ENCODE measurements at places on chromosomes 1 and 21.

DNA sequence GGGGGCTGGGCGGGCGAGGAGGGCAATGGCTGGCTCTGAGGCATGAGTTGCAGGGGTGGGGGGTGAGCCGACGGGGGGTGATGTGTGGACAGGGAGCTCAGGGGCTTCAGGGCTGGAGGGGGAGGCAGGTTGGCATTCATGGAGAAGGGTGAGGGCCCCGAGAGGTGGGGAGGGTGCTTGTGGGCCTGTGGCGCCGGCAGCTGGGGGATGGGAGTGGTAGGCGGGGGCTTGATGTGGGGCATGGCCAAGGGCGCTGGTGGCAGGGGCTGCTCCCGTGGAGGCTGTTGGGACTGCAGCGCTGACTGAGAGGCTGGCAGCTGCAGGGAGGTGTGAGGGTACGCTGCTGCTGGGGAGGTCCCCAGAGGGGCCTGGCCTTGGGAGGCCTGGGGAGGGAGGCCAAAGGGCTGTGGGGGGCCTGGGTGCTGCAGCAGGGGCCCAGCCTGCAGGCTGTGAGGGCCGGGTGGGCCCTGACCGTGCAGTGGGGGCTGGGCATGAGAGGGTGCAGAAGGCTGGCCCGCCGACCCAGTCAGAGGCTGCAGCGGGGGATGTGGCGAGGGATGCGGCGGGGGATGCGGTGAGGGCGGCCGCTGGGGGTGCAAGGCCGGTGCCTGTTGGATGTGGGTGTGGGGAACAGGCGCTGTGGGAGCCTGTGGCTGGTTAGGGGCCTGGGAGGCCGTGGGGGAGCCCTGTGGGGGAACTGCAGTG lies 42.7 kb downstream of the SLC45A1 start:
- DNase-seq = no peak

- no peak for DNase-seq
Observed at GRCh38 chr1:61124696-61125095, 42.3 kb downstream of the NFIA start.

- no peak for DNase-seq
Observed at GRCh38 chr1:204093421-204093717, 20.5 kb downstream of the SOX13 start.

DNA sequence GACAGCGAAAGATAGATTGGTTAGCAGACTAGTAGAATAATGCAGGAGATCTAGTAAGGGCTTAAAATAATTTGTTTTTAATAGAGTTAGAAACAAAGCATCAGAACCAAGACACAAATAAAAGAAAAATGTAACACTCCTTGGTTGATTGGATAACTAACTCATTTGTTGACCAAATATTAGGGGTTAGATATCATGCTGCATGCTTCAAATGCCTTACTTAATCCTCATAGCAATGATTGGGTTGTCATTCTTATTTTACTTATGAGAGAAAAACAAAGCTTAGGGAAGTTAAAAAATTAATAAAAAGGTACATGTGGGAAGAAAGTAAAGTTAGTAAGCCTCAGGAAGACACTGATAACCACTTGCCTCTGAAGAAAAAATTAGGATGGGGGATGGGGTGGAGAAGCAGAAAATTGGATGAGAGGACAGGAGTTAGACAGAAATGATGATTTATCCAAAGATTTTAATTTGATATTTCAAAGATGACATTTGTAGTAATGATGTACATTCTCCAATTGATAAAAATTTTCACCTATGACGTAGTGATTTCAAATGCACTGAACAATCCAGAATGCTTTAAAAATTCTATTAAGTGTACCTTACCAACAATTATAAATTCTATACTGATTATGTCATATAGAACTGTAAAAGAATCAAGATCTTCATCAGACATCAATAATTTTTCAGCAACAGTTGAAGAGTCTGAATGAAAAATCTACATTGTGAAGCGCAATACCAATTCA lies 374.7 kb downstream of the COL11A1 start:
- DNase-seq = no peak

DNA sequence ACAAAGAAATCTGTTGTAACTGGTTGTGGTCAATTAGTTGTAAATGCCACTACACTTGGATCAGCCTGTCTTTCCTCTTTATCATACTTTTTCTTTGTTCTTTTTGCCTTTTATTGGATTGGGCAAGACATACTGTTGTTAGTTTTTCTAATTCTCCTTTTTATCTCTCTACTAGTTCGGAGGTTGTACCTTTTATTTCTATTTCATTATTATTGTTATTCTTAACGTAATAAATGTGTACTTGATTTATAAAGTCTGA lies 59.2 kb downstream of the IVNS1ABP start:
- DNase-seq = peak; percentile 34

DNA sequence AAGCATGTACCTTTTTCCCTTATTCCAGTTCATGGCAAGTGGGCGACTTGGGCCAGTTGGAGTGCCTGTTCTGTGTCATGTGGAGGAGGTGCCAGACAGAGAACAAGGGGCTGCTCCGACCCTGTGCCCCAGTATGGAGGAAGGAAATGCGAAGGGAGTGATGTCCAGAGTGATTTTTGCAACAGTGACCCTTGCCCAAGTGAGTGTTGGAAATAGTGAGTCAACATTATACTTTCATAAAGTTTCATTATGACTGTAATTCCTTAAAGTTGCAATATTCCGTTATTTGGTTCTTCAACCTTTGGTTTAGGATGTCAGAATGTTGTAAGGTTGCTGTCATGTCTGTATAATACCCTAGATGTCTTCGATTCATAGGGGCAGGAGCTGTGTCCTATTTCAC lies 230.5 kb downstream of the TPR start:
- peak; percentile 24 for DNase-seq

DNA sequence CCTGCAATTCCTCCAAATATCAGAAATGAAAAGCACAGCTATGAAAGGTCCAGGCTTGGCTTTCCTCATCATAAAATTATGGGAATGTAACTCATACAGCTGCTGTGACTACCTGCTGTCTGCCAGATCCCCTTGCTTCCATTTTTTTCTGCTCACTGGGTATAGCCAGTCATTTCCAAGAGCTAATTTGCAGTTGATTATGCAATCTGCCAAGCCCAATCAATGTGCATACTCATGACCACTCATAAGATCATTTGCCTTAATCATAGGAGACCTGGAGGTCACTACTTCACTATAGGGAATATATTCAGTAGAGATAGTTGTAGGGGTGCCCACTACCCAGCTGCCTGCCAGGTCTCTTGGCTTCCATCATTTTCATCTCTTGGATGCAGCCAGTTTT lies 417.7 kb upstream of the ZRANB2 start:
- no peak for DNase-seq

- peak; percentile 41 for DNase-seq
Observed at GRCh38 chr1:54335011-54335754, 71.0 kb downstream of the SSBP3 start.

DNA sequence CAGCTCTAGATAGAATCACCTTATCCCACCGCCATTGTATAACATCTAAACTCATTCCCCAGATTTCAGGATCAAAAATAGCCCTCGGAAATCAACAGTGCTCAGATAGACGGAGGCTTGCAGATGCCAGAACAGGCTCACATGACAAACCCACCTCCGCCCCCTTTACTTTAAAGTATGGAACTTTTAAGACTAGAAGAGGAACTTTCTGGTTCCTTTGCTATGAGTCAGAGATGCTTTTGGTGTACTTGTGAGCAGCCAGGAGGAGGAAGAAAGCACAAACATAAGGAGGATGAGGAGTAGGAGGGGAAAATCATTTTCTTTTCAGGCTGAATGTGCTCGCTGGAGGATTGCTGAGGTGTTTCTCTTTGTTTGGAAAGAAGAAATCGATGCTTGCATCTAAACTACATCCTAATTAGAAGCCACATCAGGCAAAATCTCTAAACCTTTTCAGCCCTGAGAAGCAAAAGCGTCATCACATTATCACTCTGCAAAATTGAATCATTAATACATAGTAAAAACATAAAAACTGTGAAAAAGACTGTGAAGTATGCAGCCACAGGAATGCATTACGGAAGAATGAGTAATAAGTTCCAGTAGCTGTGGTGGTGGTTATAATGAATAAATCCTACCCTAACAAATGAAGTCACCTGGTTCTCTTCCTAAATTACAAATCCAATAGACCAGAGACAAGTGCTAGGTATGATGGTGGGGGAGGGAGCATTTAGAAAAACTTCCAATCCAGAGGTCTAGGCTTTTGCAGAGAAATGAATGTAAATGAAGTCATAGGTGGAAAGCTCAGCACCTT lies 251.3 kb downstream of the KCNH1 start:
- no peak for DNase-seq

DNA sequence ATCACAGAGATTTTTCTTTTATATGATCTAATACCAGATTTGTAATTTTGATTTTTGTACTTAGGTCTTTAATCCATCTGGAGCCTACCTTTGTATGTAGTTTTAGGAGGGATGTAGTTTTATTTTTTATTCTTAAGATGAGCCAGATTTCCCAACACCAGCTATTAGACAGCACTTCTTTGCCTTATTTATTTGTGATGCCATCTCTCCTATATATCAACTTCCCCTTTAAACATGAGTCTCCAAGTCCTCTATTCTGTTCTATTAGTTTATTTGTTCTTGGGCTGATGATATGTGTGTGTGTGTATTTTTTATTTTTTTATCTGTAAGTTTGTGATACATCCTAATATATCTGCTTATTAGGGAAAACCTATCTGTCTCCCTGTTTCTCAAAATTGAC lies 94.2 kb downstream of the PHTF1 start:
- DNase-seq = no peak

All from fibroblast of mammary gland (primary cell).